CD4-positive, alpha-beta T cell treated with Interleukin-21 for 1 hour (primary cell): ENCODE measurements at places on chromosomes 13 and 19.
A peak's percentile ranks its signal among the peaks of the same experiment; 100 is the strongest.

DNA sequence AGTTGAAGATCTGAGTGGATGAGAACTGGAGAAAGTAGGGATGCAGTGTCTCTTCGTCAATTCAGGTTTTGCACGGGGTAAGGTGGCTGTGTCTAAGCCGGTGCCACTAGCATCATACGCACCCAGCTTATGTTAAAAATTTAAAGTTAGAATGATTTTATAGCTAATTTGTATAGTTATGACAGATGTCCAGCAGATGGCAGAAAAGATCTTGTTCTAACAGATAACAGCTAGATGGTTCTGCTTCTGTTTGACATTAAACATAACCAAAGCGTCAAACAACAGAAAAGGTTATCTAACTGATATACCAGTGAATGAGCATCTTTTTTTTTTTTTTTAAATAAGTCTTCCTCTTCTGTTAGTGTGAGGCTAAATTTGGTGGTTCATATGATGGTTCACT, 18.8 kb upstream of the EDDM13 start:
- peak; percentile 55 for DNase-seq

DNA sequence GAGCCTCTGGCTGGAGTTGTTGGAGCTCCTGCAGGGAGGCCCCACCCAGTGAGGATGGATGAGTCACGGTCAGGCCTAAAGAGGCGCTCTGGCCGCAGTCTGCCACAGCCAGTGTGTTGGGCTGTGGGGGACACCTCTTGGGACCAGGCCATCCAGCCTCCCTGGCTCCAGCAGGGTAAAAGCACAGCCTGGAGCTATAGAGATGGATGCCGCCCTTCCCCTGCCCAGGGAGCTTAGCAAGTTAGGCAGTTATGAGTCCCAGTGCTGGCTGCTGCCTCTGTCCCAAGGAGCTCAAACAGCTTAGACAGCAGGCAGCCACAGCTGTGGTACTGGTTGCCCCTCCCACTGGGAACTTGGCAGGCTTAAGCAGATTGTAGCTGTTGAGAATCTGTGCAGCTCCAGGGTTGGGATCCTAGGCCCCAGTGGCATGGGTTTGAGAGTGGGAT, 100.9 kb downstream of the NDFIP2 start:
- DNase-seq: no peak

- no peak for DNase-seq
Measured at GRCh38 chr13:36088463-36088862, 42.7 kb downstream of the DCLK1 start.

GRCh38 chr19:14439014-14439413, 5.9 kb downstream of the PKN1 start:
- DNase-seq: no peak

GRCh38 chr19:36401475-36401874, 17.0 kb downstream of the ZFP82 start:
- no peak for DNase-seq

DNA sequence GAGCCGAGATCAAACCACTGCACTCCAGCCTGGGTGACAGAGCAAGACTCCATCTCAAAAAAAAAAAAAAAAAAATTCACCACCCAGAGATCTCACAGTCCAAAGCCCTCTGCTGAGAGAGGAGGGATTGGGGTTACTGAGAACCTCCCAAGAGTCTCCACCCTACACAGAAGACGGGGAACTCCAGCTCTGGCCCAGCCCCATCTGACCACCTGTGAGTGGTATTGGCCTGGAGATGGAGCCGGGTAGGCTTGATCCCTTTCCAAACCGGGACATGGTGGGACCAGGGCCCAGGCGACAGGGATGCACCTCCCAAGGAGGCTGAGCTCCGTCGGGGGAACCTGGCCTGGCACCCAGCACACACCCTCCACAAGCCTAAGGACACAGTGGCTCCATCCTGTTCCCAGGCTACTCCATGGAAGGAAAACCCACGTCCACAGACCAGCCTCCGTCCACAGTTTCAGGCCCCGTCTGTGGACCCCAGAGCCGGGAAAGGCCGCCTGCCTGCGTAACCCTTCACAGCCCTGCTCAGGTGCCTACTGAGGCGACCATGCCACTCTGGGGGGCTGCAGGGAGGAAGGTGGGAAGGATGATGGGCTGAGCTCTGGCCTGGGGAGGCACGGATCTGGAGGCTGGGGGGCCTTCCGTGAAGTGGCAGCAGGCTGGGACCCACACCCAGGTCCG, 1.8 kb downstream of the TMEM259 start:
- DNase-seq: no peak

DNA sequence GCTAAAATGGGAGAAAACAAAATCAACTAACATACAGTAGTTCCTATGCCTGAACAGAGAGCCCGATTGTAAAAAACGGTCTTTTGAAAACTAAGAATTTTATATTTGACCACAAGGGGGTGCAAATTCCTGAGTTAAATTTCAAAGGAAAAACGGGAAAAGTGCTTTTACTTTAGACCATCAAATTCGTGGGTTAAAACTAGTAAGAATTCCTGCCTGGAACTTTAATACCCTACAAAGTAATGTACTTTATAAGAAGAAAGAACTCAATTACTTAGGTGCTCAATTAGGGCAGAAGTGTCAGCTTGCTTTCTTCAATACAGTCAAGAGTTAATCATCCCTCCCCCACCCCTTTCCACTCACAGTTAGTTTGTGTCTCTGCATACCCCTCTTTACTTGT, 69.8 kb downstream of the KCNRG start:
- peak; percentile 44 for DNase-seq

DNA sequence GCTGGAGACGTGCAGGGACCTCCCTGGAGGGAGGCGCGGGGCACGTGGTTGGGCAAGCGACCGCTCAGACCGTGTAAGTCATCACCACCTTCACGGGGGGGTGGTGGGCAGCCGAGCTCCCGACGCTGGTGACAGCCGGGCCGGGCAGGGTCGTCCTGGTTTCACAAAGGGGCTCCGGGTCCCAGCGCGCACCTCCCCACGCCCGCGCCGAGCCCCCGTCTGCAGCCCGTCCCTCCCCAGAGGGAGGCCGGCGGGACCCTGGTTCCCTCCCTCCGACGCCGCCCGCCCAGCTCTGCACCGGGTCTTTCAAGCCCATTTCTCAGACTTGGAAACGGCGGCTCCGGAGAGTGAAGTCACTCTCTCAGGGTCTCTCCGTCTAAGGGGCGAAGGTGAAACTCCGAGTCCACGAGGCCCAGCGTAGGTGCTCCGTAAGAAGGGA, 729 bp upstream of the ARID3A start:
- DNase-seq: no peak

GRCh38 chr19:32130332-32130731, 215.1 kb upstream of the ZNF507 start:
- DNase-seq: no peak

GRCh38 chr19:41548954-41549688, 26.8 kb upstream of the CEACAM21 start:
- DNase-seq: peak; percentile 90

DNA sequence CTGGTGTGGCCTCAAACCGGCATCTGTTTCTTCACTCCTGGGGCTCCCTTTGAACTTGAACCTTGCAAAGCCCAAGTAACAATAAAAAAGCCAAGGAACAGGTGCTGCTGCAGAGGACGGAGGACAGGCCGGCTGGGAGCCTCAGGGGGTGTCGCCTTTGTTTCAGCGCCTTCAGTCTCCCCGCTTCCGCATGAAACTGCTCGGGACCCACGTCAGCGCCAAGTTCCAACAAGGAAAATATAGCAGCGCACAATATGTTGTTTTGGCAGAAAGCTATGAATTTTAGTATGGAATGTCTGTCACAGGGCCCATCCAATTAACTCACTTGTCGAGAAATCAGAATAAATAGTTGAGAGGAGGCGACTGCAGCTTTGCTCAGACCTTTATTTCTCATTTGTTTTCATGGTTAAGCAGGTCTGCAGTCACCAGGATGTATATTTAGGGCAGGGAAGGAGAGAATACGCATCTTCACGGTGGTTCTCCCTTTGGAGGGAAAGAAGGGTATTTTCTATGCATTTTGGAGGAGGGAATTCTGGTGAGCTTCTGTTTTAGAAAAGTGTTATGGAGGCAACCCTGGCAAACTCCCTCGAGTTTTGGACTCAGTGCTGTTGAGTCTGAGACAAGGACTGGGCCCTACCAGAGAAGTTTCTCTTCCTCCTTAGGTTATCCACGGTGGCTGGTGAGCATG, 34.3 kb upstream of the MEDAG start:
- DNase-seq: no peak

- DNase-seq: no peak
Measured at GRCh38 chr13:42229287-42229686, 42.7 kb upstream of the AKAP11 start.

DNA sequence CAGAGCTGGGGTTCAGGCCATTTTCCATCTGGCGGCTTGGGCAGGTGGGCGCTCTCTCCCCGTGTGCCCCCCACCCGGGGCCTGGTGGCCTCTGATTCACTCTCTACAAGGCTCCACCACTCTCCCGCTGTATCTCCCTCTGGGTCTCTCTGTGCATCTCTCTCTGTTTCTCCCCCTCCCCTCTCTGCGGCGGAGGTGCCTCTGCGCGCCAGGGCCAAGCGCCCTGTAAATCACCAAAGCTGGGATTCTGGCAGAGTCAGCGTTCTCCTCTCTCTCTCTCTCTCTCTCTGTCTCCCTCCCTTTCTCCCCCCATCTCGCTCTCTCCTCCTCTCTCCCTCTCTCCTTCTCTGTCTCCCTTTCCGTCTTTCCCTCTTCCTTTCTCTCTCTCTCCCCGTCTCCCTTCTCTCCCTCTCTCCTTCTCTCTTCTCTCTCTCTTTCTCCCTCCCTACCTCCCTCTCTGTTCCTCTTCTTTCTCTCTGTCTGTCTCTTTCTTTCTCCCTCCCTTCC, 3.9 kb downstream of the NFIC start:
- DNase-seq: no peak
